LHCN-M2 (cell line): ENCODE measurements at places on chromosomes 11 and 22. TPM values are rescaled to one million over a fixed set of nuclear protein-coding genes. Genes with fewer than 3 reads are reported as not detected.

Gene FAM181B
- total RNA-seq, result not detected in 2 replicates

Gene KRTAP5-10
- 0.58 TPM in 1 of 2 replicates, not detected in the other for total RNA-seq

Gene ANO1
- total RNA-seq, result not detected in 2 replicates

Gene RAPSN
- total RNA-seq, result 159 and 164 TPM in 2 replicates

Gene OR5AR1
- not detected in 2 replicates for total RNA-seq

Gene PAMR1
- total RNA-seq, result 0.23 and 0.26 TPM in 2 replicates

Gene CD44
- 215 and 235 TPM in 2 replicates for total RNA-seq

Gene HBG2
- total RNA-seq, result not detected in 2 replicates

Gene SYT13
- total RNA-seq, result 0.06 TPM in 1 of 2 replicates, not detected in the other

Gene CRYBB3
- not detected in 2 replicates for total RNA-seq

Gene TRPM5
- total RNA-seq, result not detected in 2 replicates

Gene TRIM21
- total RNA-seq, result 11.4 and 15.0 TPM in 2 replicates

Gene GDPD4
- not detected in 2 replicates for total RNA-seq

Gene P4HA3
- 3.1 TPM in 2 replicates for total RNA-seq

Gene TMEM45B
- total RNA-seq, result not detected in 2 replicates

Gene LDHAL6A
- not detected in 2 replicates for total RNA-seq

Gene SLC5A12
- under 0.01 TPM in 1 of 2 replicates, not detected in the other for total RNA-seq

Gene SNX32
- 0.45 and 0.69 TPM in 2 replicates for total RNA-seq
